ENCODE measurements at places on chromosomes 6 and 20.

- no peak overlapping the region for H3K4me3 ChIP-seq
- no peaks in the 10 kb centered on the region for H3K36me3 ChIP-seq
- no peaks in the 10 kb centered on the region for H3K4me1 ChIP-seq
Observed at GRCh38 chr6:27604986-27605385, 132.1 kb upstream of the ZNF184 start.

GRCh38 chr20:4956200-4956810 lies 45.0 kb downstream of the SLC23A2 start:
- H3K36me3 ChIP-seq = no peaks in the 10 kb centered on the region
- H3K27me3 ChIP-seq = no peaks in the 10 kb centered on the region
- H3K27ac ChIP-seq = no peak overlapping the region
- H3K4me3 ChIP-seq = no peak overlapping the region

- H3K36me3 ChIP-seq = peaks cover 53% of the 10 kb centered on the region
- no peaks in the 10 kb centered on the region for H3K4me1 ChIP-seq
- H3K4me3 ChIP-seq = no peak overlapping the region
- peak; percentile 15 for DNase-seq
Observed at GRCh38 chr20:63873477-63873971, 8.5 kb downstream of the TPD52L2 start.

GRCh38 chr20:31860390-31861134 lies 9.8 kb downstream of the DUSP15 start:
- no peak for DNase-seq
- no peaks in the 10 kb centered on the region for H3K36me3 ChIP-seq
- H3K4me1 ChIP-seq = peaks cover 8% of the 10 kb centered on the region
- peak overlapping the region; percentile 59 for H3K4me3 ChIP-seq

GRCh38 chr20:22502731-22503191 lies 81.6 kb downstream of the FOXA2 start:
- H3K4me1 ChIP-seq = no peaks in the 10 kb centered on the region
- no peak overlapping the region for H3K4me3 ChIP-seq
- no peak overlapping the region for H3K27ac ChIP-seq
- H3K36me3 ChIP-seq = no peaks in the 10 kb centered on the region

GRCh38 chr20:34131491-34131890 lies 19.4 kb upstream of the EIF2S2 start:
- no peak overlapping the region for H3K4me3 ChIP-seq
- no peak overlapping the region for H3K27ac ChIP-seq
- H3K4me1 ChIP-seq = no peaks in the 10 kb centered on the region
- no peak for DNase-seq
- no peaks in the 10 kb centered on the region for H3K36me3 ChIP-seq
- no peaks in the 10 kb centered on the region for H3K27me3 ChIP-seq

DNA sequence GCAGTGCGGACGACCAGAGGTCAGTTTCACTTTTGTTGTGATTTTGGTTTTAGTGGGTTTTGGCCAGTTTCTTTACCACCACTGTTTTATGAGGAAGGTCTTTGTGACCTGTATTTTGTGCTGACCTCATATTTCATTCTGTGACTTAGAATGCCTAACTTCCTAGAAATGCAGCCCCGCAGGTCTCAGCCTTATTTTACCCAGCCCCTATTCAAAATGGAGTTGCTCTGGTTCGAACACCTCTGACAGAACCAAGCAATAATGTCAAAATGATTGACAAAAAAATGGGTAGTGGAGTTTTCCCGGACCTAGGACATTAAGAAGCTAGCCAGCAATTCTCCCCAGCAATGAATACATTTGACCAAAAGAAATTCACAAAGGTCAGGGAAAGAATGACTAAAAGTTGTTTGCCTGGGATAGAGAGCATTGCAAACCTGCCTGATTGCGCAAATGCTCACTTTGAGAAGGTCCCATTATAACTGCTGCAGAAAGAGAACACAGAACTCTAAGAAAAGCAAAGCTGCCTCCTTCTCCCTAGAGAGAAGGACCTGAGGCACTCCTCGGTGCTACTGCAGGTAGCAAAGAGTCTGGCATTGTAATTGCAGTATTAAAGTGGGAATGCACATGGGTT lies 288.8 kb downstream of the ADGB start:
- no peaks in the 10 kb centered on the region for H3K27me3 ChIP-seq
- no peak overlapping the region for H3K27ac ChIP-seq
- H3K4me1 ChIP-seq = no peaks in the 10 kb centered on the region
- H3K36me3 ChIP-seq = no peaks in the 10 kb centered on the region
- DNase-seq = no peak

GRCh38 chr6:144162977-144163376 lies 12.7 kb downstream of the STX11 start:
- H3K27me3 ChIP-seq = no peaks in the 10 kb centered on the region
- H3K4me1 ChIP-seq = no peaks in the 10 kb centered on the region
- no peak overlapping the region for H3K27ac ChIP-seq
- no peaks in the 10 kb centered on the region for H3K36me3 ChIP-seq
- no peak overlapping the region for H3K4me3 ChIP-seq

- H3K36me3 ChIP-seq = no peaks in the 10 kb centered on the region
- no peak for DNase-seq
- H3K27ac ChIP-seq = no peak overlapping the region
- peaks cover 13% of the 10 kb centered on the region for H3K4me1 ChIP-seq
- peak overlapping the region; percentile 22 for H3K4me3 ChIP-seq
Observed at GRCh38 chr6:159168536-159169192, 536 bp upstream of the FNDC1 start.

GRCh38 chr6:107653183-107653580 lies 163.3 kb downstream of the SOBP start:
- no peaks in the 10 kb centered on the region for H3K27me3 ChIP-seq
- H3K36me3 ChIP-seq = no peaks in the 10 kb centered on the region
- peaks cover 11% of the 10 kb centered on the region for H3K4me1 ChIP-seq
- no peak overlapping the region for H3K27ac ChIP-seq

DNA sequence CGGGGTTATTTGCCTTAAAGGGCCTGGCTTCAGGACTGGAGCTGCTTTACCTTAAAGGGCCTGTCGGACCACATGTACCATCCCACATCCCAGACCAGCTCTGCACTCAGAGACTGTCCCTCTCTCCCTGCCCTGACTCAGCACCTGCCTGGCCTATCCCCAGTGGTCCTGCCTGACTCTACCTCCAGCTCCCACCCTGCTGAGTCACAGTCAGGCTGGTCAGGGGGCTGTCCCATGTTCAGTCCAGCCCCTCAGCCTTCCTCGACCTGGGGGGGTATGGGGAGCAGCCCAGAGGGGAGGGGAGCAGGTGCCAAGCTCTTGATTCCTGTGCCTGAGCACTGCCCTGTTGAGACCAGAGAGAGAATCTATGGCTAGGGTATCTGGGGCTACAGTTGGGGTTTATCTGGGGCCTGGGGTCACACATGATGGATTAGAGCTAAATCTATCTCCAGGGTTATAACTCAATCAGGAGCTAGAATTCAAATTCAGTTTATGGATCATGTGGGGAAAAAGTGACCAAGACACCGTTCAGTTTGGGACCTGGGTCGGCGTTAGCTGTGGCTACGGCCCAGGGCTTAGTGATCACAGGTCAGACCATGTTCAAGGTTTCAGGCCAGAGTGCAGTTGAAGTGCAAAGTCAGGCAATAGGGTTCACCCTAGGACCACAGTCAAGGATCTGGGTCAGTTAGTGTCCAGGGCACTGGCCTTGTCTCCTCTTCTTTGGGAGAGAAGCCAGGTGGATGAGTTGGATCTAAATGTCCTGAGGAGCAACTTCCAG lies 9.4 kb upstream of the TRIB3 start:
- no peak overlapping the region for H3K27ac ChIP-seq
- H3K4me1 ChIP-seq = peaks cover 8% of the 10 kb centered on the region

DNA sequence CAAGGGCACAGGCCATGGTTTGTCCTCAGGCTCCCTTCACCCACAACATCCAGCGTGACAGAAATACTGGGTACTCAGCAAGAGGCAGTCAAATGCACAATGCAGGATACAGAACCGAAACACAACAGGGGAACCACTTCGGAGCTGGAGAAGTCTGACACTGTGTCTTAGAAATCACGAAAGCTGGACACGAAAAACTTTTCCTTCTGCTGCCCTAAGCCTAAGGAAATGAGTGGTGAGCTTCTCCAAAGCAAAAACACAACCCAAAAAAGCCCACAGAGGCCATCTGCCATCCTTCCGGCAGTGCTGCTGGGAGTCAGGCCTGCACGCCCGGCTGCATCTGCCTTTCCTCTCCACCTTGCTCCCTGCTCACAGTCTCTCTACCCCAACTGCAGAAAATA lies 106.3 kb downstream of the SLC23A2 start:
- no peaks in the 10 kb centered on the region for H3K27me3 ChIP-seq
- no peak overlapping the region for H3K27ac ChIP-seq
- DNase-seq = no peak
- no peaks in the 10 kb centered on the region for H3K4me1 ChIP-seq
- peaks cover 3% of the 10 kb centered on the region for H3K36me3 ChIP-seq

GRCh38 chr6:132458887-132459604 lies 53.9 kb downstream of the STX7 start:
- H3K4me3 ChIP-seq = no peak overlapping the region
- H3K27me3 ChIP-seq = no peaks in the 10 kb centered on the region
- H3K36me3 ChIP-seq = peaks cover 51% of the 10 kb centered on the region
- DNase-seq = no peak
- no peak overlapping the region for H3K27ac ChIP-seq
- no peaks in the 10 kb centered on the region for H3K4me1 ChIP-seq

DNA sequence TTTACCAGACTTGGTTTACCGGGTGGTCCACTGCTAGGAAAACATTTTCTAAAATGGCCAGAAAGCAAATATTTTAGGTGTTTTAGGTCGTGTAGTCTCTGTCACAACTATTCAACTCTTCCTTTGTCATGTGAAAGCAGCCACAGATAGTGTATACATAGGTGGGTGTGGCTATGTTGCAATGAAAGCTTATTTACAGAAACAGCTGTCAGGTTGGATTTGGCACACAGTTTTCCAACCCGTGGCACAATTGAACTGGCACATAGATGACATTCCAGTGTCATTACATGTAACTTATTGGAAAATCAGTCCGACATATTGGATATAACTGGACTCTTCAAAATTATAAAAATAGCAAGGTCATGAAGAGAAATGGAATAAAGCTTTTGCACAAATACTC lies 68.9 kb upstream of the KCNQ5 start:
- no peak overlapping the region for H3K27ac ChIP-seq
- no peaks in the 10 kb centered on the region for H3K36me3 ChIP-seq
- no peak for DNase-seq
- H3K4me3 ChIP-seq = no peak overlapping the region
- H3K4me1 ChIP-seq = no peaks in the 10 kb centered on the region

- no peak for DNase-seq
- no peaks in the 10 kb centered on the region for H3K36me3 ChIP-seq
- no peaks in the 10 kb centered on the region for H3K4me1 ChIP-seq
- no peak overlapping the region for H3K27ac ChIP-seq
- no peaks in the 10 kb centered on the region for H3K27me3 ChIP-seq
Observed at GRCh38 chr20:2280082-2280481, 15.7 kb upstream of the TGM3 start.

DNA sequence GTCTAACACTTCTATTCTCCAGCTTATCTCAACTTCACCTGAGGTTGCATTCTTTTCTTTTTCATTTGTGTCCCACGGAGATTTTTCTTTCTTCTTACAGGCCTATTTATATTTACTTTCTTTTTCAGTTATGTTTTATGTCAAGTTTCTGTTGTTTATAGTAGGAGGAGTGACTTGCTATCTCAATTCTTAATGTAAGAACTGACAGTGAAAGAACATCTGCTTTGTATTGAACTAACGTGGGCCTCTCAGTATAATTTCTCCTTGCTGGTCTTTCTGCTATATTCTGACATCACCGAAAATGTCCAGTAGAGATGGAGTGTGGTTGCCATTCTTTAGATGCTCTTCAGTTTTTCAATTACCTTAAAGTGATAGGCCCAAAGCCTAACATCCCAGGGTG lies 521.7 kb downstream of the EPM2A start:
- no peaks in the 10 kb centered on the region for H3K4me1 ChIP-seq
- H3K36me3 ChIP-seq = no peaks in the 10 kb centered on the region
- no peak overlapping the region for H3K27ac ChIP-seq

- no peaks in the 10 kb centered on the region for H3K27me3 ChIP-seq
- no peaks in the 10 kb centered on the region for H3K36me3 ChIP-seq
- no peak overlapping the region for H3K27ac ChIP-seq
- H3K4me3 ChIP-seq = no peak overlapping the region
- H3K4me1 ChIP-seq = no peaks in the 10 kb centered on the region
- no peak for DNase-seq
Observed at GRCh38 chr20:16167423-16168130, 405.7 kb downstream of the KIF16B start.

DNA sequence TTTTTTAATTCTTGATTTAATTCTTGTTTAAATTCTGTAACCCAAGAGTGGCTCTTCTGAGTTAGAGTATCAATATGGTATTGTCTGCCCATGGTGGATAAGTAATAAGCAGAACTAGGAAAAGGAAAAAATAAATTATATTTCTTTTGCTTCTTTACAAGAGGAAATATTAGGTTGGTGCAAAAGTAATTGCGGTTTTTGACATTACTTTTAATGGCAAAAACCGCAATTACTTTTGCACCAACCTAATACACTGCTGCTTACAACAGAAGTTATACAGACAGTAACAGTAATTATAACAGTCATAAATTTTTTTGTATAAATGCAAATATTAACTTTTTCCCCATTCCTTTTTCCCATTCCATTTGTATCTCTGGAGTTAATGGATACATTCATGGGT lies 65.6 kb downstream of the HS3ST5 start:
- no peak overlapping the region for H3K27ac ChIP-seq
- H3K27me3 ChIP-seq = no peaks in the 10 kb centered on the region
- no peak for DNase-seq
- no peaks in the 10 kb centered on the region for H3K36me3 ChIP-seq

- H3K27me3 ChIP-seq = no peaks in the 10 kb centered on the region
- H3K4me1 ChIP-seq = peaks cover 9% of the 10 kb centered on the region
- DNase-seq = no peak
- no peak overlapping the region for H3K27ac ChIP-seq
Observed at GRCh38 chr6:90028995-90029635, 134.8 kb downstream of the GJA10 start.

DNA sequence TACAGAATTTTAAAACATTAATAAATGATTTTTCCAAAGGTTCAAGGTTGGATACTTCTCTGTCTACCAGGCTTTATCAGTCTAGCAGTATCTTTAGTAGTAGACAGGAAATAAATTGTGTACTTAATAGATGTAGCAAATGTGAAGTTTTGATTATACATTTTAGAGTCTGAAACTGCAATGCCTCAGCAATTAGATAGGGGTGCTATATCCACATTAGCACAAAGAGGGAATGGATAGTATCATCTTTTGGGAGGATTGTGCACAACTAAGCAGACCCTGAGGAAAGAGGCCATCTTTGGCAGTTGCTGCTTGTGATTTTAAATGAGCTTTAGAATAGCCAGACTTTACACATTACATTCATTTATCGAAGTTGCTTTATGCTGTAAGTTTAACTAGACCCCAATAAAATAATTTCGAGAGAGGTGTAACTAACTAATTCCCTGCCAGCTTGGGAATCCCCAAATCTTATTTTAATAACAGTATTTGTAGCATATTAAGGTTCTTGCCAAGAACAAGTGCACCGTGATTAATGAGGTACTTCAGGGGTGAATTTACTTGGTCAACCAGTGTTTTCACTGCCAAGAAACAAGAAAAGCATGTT lies 2.8 kb downstream of the KCNQ5 start:
- H3K4me1 ChIP-seq = peaks cover 9% of the 10 kb centered on the region
- H3K27me3 ChIP-seq = no peaks in the 10 kb centered on the region
- no peaks in the 10 kb centered on the region for H3K36me3 ChIP-seq
- no peak for DNase-seq

GRCh38 chr20:25987073-25987927 lies 290.6 kb upstream of the ZNF337 start:
- DNase-seq = no peak
- peak overlapping the region; percentile 42 for H3K4me3 ChIP-seq
- H3K27ac ChIP-seq = no peak overlapping the region

Measured in effector memory CD4-positive, alpha-beta T cell (primary cell).